Activated CD4-positive, CD25-positive, alpha-beta regulatory T cell treated with anti-CD3 and anti-CD28 coated beads, Interleukin-2, amount 50 U/mL, for 72 hours (primary cell): ENCODE measurements at places on chromosomes 2 and 18.

- no peak for DNase-seq
Measured at GRCh38 chr2:177900082-177900481, 172.5 kb downstream of the PDE11A start.

DNA sequence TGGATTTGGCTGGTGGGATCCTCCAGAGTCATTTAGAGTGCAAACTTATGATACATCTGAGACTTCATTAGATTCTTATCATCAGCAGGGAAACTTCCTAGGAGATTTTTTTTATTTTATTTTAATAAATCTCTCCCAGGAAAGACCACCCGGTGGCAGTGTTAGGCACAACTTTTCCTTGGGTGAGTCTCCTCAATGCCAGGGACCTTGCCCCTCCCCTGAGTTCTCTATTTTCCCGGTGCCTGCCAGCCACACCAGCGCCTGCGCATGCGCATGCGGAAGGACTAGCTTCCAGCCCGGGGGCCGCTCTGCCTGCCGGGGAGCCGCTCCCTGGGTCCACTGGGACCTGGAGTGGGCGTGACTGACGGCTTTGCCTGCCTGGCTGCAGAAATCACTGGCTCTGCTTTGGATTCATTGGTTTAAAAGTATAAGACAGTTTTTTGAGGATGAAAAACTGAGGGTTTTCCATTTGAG is 86.6 kb downstream of the TMEM182 start:
- DNase-seq: no peak

DNA sequence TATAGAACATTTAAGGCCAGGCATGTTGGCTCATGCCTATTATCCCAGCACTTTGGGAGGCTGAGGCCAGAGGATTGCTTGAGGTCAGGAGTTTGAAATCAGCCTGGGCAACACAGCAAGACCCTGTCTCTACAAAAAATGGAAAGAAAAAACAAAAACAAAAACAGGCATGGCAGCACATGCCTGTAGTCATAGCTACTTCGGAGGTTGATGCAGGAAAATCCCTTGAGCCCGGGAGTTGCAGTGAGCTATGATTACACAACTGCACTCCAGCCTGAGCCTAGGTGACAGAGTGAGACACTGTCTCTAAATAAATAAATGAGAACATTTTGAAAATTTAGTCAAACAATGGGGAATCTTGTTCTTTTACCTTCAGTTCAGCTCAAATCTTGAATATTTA is 12.1 kb upstream of the YES1 start:
- DNase-seq: no peak

- no peak for DNase-seq
Measured at GRCh38 chr2:172555272-172555521, 693 bp upstream of the PDK1 start.

DNA sequence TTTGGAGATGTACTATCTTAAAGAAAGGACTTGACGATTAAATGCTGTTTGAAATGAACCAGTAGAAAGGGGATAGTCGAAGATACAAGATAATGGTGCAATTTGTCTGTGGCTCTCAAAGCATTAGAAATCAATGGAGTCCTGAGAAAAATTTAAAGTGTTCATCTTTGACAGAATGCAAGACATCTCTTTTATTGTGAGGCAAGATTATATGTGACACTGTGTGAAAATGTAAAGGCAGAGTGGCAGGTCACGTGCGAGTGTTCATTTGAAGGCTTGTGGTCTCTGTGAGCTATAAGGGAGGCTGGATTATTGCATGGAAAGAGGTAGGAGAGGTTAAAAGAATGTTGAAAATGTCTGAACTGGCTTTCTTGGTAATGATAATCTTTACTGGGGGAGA is 709.2 kb downstream of the DSC3 start:
- no peak for DNase-seq

- DNase-seq: peak; percentile 31
Measured at GRCh38 chr2:224638301-224638823, 53.2 kb upstream of the CUL3 start.

DNA sequence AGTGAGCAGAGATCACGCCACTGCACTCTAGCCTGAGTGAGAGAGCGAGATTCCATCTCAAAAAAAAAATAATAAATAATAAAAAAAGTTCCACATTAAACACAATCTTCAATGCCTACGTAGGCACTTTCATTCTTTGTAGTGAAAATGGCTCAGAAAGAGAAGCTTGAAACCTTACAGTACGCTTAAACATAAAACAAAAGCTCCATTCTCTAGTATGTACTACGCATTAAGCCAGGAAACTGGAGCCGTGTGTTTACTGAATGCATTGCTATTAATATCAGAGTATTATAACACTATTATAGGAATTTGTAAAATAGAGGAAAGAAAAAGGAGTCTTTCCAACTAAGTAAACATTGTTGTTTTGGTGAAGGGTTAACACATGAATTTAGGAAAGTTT is 41.3 kb upstream of the LMAN1 start:
- DNase-seq: no peak

DNA sequence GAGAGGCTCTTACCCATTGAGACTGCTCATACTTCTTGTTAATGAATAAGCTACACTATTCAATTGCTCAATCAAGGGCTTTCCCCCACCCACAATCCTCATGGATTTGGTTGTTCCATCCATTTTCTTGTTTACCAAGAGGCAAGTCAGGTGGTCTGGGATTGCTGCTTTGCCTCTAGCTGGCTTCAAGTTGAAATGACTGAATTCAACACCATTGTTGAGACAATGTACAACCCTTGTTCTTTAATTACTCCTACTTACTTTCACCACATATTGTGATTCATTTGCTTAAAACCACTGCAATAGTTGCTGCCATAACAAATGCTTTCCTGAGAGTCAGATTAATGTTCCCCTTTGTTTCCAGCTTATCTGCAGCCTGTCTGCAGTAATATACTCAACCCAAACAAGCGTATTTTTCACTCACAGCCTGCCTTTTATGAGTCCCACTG is 532.2 kb downstream of the RIT2 start:
- DNase-seq: no peak

GRCh38 chr2:43184339-43184895 is 42.0 kb downstream of the ZFP36L2 start:
- DNase-seq: peak; percentile 51

DNA sequence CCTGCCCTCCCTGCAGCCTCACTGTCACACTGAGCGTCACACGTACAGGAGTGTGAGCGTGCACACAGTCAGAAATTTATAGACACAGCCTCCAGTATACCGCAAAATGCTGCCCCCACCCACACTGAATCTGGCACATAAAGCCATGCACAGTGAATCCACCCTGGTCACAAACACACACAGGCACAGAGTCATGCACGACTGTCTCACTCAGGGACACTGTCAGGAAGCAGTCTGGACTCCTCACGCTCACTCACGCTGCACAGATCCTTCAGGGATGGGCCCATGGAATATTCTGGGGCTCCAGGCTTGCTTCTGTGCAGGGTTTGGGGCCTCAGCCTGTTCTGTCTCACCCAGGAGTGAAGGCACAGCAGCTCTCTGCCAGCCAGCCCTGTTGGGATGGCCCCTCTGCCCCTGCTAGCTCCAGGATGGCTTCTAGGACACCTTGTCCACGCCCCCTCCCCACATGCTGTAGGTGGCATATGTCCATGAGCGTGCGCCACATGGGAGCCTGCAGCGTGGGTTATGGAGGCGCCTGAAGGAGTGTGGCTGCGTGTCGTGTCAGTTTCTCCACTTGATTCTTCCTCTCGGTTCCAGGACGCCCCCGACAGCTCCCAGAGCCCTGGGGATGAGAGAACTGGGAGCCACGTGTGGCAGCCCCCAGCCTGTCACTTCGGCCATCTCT is 175.8 kb downstream of the CELF4 start:
- no peak for DNase-seq

- no peak for DNase-seq
Measured at GRCh38 chr2:128738446-128739110, 419.9 kb upstream of the HS6ST1 start.

- no peak for DNase-seq
Measured at GRCh38 chr2:205496772-205497171, 185.5 kb upstream of the NRP2 start.
